ENCODE measurements at places on chromosomes 2 and 18. TPM values are rescaled to one million over a fixed set of nuclear protein-coding genes. Genes with fewer than 3 reads are reported as not detected.

The DPYSL5 gene
- total RNA-seq: not detected

The IL36RN gene
- not detected for total RNA-seq

The TPGS2 gene
- total RNA-seq: 74.3 TPM

The C18orf54 gene
- 2.5 TPM for total RNA-seq

The RGPD5 gene
- total RNA-seq: 23.1 TPM

The PIEZO2 gene
- total RNA-seq: 5.0 TPM

The CYP27A1 gene
- total RNA-seq: 68.5 TPM

The SCN2A gene
- total RNA-seq: not detected

The DNAJC5G gene
- 4.3 TPM for total RNA-seq

The PROM2 gene
- 53.6 TPM for total RNA-seq

The CRYGC gene
- not detected for total RNA-seq

The TMEM150A gene
- 7.5 TPM for total RNA-seq

The NOL4 gene
- total RNA-seq: not detected

The TXNDC2 gene
- total RNA-seq: not detected

The KRTCAP3 gene
- 7.4 TPM for total RNA-seq

The ITM2C gene
- total RNA-seq: 656 TPM

The ACMSD gene
- total RNA-seq: 1.2 TPM

The CRIM1 gene
- 64.1 TPM for total RNA-seq

The ZNF892 gene
- 7.9 TPM for total RNA-seq

The TRABD2A gene
- total RNA-seq: 85.4 TPM

The KCNG2 gene
- 3.8 TPM for total RNA-seq

The MRO gene
- 17.5 TPM for total RNA-seq

The INHBB gene
- total RNA-seq: 1.1 TPM

The TTC31 gene
- total RNA-seq: 79.2 TPM

The SKA1 gene
- total RNA-seq: 0.66 TPM

The HOXD12 gene
- total RNA-seq: not detected

The CDH19 gene
- 18.2 TPM for total RNA-seq

The PRSS56 gene
- not detected for total RNA-seq

The DOK1 gene
- 18.2 TPM for total RNA-seq

The VWA3B gene
- not detected for total RNA-seq

The SLC1A4 gene
- 2.7 TPM for total RNA-seq

The MGAT4A gene
- total RNA-seq: 243 TPM

The VWC2L gene
- not detected for total RNA-seq

The IL36B gene
- not detected for total RNA-seq
